ENCODE measurements at places on chromosomes 3 and 15.

- DNase-seq: no peak
Measured at GRCh38 chr15:57924598-57924997, 140.9 kb downstream of the ALDH1A2 start.

DNA sequence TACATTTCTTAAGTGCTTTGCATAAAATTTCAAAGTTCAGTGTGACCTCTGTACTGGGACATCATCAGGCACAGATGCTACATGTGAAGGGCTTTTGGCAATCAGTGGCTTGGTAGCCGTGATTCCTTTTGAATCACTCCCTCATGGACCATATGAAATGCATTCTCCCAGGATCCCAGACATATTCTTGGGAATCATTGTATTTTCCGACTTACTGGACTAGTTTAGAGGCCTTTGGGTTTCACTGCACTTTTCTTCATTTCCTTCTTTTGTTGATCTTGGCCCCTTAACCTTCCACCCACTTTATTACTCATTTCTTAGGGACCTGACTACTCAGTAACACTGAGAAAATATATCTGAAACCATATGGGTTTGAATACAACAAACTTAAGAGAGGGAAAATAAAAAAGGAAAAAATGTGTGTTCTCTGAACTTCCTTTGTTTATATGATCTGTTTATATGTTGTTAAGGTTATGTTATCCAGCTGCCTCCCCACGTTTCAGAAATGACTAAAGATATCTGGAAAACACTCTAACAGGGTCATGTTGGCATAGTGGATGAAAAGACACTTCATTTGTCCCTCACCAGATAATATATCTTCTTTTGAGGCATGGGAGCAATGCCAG is 35.1 kb downstream of the HMG20A start:
- no peak for DNase-seq

DNA sequence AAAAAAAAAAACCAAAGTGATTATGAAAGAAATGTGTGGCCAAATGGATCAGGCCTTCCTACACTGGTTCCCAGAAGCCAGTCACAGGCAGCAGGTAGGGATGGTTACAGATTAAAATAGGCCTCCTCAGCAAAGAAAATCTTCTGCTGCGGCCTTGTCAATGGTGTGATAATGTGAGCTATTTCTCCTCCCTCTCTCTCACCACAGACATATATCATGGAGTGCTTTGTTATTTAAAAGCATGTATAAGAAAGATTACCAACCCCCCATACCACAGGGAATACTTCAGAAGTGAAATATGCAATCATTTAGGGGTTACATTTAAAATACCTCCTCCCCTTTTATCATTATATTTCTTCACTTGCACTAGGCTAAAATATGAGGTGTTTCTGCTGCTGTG is 32.2 kb upstream of the LRTM1 start:
- DNase-seq: no peak

DNA sequence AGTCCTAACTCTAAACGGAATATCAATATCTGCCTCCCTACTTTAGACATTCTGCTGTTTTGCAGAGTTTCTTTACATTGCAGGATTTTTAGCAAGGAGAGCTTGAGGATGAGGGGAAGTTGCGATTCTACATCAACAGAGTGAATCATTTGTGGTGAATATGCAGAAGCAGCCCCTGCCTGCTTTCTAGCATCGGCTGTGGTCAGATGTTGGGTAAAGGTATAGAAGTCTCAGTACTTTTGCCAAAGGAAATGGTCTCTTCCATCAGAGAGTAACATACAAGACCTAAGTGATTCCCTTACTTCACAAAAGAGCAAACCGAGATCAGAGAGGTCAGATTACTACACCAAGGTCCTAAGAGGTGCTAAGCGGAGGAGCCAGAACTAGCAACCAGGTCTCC is 15.2 kb downstream of the ST3GAL6 start:
- no peak for DNase-seq

GRCh38 chr3:56677286-56677685 is 5.8 kb downstream of the TASOR start:
- no peak for DNase-seq

DNA sequence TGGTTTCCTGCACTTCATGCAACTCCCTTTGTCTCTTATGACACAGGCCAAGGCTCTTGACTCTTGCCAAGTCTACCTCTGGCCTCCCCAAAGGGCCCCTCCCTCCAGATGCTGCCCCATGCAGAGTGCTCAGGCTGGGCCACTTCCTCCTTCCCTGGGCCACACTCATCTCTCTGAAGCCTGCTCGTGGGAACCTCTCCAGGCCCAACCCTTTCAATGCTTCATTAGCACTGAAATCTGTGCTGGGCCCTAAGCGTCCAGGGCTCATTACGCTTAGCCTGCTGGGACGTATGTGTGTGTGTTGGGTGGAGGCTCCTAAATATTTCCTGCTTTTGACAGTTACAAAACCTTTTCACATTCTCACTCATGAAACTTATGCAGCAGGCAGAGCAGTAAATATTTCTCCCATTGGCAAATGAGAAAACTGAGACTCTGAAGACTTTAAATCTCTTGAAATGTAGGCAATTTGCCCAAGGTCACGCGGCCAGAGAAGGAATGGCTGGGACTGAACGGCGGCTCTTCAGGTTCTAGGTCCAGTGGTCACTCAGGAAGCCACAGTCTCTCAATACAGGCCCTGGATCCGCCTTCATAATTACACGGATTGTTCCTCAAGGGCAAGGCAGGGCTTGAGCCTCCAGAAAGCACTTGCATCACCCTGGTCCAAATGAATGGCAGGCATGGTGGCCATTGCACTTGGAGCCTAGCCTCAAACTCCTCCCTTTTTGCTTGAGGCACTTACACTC is 241.7 kb upstream of the HES1 start:
- DNase-seq: no peak

DNA sequence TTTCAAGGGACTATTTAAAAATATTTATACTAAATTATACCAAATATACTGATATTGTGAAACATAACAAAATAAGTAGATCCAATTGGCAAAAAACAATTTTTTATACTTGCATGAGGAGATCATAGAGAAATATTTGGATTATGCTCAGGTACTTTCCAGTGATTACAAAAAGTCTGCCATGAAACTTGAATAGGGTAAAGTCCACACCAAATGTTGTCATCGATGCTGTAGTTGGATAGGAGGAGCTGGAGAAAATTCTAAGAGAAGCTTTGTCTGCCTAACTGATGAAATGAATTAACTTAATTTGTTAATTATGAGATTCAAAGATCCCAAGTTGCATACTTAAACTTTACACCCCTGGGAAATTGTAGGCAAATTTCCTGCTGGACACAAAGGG is 93.3 kb downstream of the SI start:
- DNase-seq: no peak

GRCh38 chr15:38560456-38560926 is 4.1 kb downstream of the RASGRP1 start:
- DNase-seq: no peak

DNA sequence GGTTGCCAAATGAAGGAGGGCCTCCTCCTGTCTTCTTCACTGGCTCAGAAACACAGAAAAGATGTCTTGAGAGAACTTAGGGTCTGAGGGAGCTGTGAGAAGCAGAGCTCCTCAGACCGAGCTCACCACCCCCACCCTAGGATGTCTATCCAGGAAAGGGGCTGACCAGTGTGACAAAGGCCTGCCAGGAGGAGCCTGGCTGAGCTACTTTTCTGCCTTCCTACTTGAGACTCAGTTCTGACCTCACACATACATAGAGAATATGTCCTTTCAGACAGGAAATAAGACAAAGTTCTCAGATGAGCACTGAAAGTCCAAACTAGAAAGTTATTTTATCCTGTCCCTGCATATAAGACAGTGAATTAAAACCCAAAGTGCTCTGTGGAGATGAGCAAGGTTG is 54.5 kb downstream of the KIF9 start:
- DNase-seq: no peak

DNA sequence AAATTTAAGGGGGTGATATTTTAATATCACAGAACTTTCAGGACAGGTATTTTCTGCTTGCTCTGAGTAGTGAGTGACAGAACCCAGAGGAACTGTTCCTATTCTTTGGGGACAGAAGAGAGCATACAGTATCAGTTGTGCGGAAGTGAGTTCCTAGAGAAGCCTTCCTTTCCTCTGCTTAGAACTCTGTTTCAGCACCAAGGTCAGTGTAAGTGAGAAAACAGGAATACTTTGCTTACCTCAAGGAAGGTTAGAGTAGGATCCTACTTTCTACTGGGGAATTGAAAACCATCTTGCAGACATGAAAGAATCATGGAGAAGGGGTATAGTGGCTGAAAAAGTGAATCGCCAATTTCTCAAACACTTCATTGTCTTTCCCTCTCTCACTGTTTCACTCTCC is 542.4 kb downstream of the SQOR start:
- no peak for DNase-seq

DNA sequence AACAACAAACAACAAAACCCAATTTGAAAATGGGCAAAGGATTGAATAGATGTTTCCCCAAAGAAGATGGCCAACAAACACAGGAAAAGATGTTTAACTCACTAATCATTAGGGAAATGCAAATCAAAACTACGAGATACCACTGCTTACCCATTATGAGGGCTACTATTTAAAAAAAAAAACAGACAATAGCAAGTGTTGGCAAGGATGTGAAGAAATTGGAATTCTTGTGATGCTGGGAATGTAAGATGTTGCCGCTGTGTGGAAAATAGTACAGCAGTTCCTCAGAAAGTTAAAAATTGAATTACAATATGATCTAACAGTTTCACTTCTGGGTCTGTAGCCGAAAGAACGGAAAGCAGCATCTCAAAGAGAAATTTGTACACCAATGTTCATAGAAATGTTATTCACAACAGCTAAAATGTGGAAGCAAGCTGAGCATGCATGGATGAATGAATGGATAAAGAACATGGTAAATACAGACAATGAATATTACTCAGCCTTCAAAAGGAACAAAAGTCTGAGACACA is 121.9 kb downstream of the CHSY1 start:
- DNase-seq: no peak

GRCh38 chr3:169661361-169662131 is 2.0 kb downstream of the MECOM start:
- DNase-seq: peak; percentile 28

GRCh38 chr3:142337994-142338393 is 109.8 kb downstream of the XRN1 start:
- DNase-seq: no peak

GRCh38 chr3:107833043-107833442 is 257.8 kb downstream of the CD47 start:
- DNase-seq: no peak

- no peak for DNase-seq
Measured at GRCh38 chr15:62253294-62253693, 88.2 kb upstream of the C2CD4B start.

- no peak for DNase-seq
Measured at GRCh38 chr3:45223889-45224727, 2.0 kb downstream of the TMEM158 start.

GRCh38 chr3:179179979-179180759 is 32.0 kb downstream of the PIK3CA start:
- no peak for DNase-seq

Measured in activated naive CD4-positive, alpha-beta T cell treated with anti-CD3 and anti-CD28 coated beads, Interleukin-2, amount 50 U/mL, for 72 hours (primary cell).